ENCODE measurements at places on chromosomes 3 and 15.

DNA sequence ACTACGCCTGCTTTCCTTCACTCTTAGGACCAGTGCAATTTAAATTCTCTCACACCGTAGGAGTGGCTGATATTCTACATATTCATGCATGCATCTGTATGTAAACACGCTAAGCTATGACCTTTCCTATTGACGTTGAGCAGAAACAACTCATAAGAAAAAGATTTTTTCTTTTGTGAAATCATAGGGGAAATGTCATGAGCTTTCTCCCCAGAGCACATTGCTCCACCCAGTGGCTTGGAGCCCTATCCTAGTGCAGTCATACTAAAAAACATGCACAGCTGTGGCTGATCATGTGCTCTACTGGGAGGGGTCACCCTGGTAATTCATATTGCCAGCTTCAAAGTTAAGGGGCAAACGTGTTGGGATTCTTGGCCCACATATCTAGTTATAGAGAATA, 1.8 kb upstream of the MESD start:
- DNase-seq = no peak

- no peak for DNase-seq
Measured at GRCh38 chr15:68700455-68701123, 120.1 kb downstream of the ANP32A start.

- DNase-seq = no peak
Measured at GRCh38 chr15:97168704-97169475, 791.6 kb upstream of the ARRDC4 start.

DNA sequence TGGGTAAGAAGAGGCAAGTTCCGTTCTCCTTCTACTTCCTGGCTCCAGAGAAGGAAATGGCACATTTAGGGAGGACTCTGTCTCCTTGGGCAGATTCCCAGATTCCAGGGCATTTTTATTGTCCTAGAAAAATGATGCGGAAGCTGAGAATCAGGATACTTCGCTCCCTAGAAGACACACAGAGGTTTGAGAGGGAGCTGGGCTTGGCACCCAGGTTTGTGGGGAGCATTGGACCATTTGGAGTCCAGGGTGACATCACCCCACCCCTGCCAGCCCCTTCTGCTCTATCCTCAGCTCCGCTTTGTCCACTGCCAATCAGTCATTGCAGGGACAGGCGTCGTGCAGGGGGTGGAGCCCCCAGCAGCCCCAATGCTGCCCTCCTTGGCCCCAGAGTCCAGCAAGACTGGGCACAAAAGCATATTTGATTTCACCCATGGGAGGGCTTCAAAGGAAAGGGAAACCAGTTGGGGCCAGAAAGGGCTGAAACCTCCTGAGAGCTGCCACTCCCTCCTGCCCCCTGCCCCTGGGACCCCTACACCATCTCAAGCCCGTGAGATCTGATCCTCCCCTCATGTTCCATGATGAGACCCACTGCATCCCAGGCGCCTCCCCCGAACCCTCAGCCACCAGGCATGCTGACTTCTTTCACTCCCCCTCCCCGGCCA, 129.8 kb upstream of the MEF2A start:
- no peak for DNase-seq

GRCh38 chr3:144586382-144586781, 614.8 kb downstream of the DIPK2A start:
- DNase-seq = no peak

DNA sequence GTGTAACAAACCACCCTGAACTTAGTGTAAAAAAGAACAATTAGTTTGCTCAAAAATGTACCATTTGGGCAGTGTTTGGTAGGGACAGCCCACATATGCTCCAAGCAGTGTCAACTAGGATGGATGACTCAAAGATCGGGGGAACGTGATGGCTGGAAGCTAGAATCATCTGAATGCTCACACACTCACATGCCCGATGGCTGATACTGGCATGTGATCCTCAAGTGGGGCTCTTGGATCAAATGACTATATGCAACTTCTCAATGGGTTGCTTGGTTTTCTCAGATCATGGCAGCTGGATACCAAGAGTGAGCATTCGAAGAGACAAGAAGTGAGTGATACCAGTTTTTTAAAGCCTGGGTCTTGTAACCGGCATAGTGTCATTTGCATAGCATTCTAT, 335.9 kb upstream of the KCNMB2 start:
- no peak for DNase-seq

DNA sequence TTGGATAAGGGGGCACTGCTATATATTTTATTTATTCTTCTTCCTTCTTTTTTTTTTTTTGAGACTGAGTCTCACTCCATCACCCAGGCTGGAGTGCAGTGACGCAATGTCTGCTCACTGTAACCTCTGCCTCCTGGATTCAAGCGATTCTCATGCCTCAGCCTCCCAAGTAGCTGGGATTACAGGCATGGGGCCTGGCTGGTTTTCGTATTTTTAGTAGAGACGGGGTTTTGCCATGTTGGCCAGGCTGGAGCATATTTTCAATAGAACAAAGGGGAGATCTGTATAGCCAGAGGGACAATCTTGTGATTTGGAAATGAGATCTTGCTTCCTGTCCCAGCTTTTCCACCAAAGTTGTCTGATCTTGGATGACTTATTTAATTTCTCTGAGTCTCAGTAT, 133.1 kb upstream of the ABHD17C start:
- no peak for DNase-seq

GRCh38 chr3:192916371-192917027, 1.2 kb downstream of the MB21D2 start:
- no peak for DNase-seq

All from stimulated activated CD4-positive, alpha-beta T cell treated with anti-CD3 and anti-CD28 coated beads, Interleukin-15, amount 100 ng/mL, for 48 hours (primary cell).